ENCODE measurements at places on chromosomes 13 and 19.

DNA sequence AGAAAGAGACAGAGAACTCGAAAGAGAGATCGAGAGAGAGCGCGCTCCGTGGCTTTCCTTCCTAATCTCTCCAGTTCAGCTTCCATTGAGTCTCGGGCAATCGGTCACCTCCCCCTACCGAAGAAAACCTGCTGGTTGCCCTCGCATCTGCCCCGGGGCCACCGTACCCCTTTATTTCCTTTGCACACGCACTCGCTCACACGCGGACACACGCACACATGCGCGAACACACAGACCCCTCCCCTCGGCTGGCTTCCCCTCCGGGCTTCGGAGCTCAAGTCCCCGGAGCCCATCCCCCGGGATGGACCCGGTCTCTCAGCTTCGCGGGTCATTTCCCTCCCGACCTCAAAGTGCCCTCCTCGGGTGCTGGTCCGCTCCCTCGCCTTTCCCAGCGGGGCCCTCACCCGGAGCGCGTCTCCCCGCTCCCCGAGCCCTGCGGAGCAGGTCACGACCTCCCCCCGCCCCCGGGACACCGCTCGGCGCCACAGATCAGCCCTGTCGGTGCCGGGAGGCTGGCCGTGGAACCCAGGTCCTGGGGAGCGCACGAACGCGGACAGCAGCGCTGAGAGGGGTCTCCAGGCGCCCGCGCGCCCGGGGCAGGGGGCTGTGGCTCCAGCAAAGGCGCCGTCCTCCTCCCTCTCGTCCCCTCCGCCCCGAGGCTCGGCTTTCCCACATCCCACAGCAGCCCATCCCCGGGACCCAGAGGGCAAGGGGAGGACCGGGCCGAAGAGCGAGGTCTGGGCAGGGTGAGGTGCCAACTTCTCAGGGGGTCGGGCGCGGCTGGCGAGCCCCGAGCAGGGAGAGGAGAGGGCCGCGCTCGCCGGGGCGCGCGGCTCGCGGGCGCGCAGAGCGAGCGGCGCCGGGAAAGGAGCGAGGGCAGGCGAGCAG, 1.8 kb downstream of the DACH1 start:
- DNase-seq, result no peak

DNA sequence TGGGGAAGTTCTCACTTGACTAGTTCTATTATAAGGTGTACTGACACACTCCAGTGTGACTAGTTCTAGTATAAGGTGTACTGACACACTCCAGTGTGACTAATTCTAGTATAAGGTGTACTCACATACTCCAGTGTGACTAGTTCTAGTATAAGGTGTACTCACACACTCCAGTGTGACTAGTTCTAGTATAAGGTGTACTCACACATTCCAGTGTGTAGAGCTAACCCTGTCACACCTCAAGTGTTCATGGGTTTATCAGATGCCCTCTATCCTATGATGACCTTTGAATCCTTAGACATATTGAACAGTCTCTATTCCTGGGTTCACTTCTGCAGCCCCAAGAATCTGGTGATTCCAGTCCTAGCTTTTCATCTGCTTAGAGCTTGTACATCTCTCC, 54.6 kb upstream of the MYO16 start:
- DNase-seq, result no peak

DNA sequence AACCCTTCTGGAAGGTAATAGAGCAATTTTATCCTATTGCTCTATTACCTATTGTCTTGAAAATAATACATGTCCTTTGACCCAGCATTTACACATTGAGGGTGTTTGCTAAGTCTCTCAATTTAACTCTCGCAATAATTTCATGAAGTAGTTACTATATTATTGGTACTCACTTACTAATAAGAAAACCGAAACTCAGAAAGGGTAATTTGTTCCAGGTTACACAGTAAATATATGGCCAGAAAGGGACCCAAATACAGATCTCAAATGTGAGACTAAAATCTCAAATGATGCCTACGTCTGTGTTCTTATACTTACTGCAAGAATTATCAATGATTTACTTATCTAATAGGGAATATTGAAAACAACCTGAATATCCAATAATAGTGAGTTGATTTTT, 29.7 kb upstream of the FAM216B start:
- DNase-seq, result no peak

GRCh38 chr19:21758296-21758695, 9.1 kb downstream of the ZNF100 start:
- no peak for DNase-seq

DNA sequence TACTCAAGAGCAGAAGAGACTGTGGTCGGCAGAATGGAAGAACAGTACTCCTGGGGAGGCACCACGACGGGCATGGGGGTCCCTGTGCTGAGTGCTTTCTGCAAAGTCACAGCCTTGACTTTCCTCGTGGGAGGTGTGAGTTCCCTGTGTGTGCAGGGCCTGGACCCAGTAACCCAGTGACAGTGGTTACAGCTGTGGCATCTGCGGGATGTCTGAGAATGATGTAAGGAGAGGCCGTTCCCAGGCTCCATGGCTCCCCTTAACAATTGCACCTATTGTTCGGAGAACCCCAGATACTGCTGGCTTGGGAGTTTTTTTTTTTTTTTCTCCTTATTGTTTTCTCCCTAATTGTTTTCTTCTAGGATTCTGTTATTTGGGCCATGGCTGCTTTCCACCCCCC, 5.1 kb upstream of the NANOS2 start:
- no peak for DNase-seq

DNA sequence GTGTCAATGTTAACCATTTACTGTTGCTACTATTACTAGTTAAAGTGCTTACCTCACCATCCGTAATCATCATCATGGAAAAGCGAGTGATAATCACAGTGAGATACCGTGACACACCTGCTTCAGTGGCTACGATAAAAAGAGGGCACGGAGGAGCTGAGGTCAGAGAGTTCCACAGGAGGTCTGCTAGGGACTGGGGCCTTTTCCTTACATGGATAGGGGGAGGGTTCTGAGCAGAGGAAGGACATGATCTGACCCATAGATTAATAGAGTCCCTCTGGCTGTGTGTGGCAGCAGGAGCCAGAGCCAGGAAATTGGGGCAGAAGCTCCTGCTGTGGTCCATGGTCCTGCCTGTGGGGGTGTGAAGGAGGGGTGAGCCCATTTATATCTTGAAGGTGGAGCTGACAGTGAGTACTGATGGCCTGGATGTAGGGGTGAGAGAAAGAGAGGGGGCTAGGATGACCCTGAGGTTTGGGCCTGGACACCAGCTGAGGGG, 136.7 kb downstream of the SIPA1L3 start:
- no peak for DNase-seq
